ENCODE measurements at places on chromosomes 1 and 21.

- no peak for DNase-seq
Observed at GRCh38 chr1:39269791-39270342, 65.4 kb downstream of the MACF1 start.

GRCh38 chr21:37032293-37032692, 25.8 kb downstream of the RIPPLY3 start:
- DNase-seq: no peak

GRCh38 chr1:239722035-239722434, 335.7 kb downstream of the CHRM3 start:
- DNase-seq: no peak

DNA sequence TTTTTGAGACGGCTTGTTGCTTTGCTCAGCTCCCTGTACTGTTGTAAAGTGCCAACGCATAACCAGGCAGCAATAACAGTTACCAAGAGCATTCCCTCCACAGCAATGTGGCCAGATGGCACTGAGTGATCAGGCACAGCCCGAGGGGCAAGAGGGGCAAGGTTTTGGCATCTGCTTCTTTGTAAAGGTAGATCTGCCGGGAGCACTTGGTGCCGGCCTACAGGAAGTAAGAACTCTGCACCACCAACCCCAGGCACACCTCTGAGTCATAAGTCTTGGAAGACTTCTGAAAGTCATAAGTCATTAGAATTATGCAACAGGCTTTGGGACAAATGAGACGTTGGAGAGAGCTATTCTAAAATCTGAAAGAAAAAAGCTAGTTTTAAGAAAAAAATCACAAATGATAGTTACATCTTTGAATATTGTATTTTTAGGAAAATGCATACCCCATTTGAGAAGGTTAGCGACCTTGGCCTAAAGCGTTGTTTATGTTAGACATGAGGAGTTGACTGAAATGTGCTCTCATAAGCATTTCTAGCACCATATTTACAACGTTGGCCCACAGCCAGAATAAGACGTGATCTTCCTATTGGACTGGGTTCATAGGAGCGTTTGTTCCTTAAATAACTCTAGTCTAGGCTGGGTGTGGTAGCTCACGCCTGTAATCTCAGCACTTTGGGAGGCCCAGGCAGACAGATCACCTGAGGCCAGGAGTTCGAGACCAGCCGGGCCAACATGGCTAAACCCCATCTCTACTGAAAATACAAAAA, 37.7 kb upstream of the MAP10 start:
- DNase-seq: no peak

DNA sequence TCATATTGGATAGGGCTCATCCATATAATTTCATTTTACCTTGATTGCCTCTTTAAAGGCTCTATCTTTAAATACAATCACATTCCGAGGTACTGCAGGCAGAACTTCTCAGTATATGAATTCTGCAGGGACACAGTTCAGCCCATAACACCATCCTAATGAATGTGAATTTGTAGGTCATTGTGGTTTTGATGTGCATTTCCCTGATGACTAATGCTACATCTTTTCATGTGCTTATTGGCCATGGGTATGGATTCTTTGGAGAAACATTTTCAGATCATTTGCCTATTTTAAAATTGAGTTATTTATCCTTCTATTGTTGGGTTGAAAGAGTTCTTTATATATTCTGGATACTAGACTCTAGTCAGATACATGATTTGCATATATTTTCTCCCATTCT, 9.6 kb upstream of the RPS6KC1 start:
- no peak for DNase-seq

DNA sequence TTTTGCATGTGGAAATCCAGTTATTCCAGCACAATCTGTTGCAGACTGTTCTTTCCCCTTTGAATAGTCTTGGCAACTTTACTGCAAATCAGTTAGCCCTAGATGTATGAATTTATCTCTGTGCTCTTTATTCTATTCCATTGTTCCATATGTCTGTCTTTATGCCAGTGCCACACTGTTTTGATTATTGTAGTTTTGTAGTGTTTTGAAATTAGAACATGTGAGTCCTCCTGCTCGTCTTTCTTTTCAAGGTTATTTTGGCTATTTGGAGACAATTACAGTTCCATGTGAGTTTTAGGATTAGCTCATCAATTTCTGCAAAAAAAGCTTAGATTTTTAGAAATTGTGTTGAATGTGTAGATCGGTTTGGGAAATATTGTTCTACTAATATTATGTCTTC, 26.6 kb downstream of the WNT3A start:
- DNase-seq: no peak

DNA sequence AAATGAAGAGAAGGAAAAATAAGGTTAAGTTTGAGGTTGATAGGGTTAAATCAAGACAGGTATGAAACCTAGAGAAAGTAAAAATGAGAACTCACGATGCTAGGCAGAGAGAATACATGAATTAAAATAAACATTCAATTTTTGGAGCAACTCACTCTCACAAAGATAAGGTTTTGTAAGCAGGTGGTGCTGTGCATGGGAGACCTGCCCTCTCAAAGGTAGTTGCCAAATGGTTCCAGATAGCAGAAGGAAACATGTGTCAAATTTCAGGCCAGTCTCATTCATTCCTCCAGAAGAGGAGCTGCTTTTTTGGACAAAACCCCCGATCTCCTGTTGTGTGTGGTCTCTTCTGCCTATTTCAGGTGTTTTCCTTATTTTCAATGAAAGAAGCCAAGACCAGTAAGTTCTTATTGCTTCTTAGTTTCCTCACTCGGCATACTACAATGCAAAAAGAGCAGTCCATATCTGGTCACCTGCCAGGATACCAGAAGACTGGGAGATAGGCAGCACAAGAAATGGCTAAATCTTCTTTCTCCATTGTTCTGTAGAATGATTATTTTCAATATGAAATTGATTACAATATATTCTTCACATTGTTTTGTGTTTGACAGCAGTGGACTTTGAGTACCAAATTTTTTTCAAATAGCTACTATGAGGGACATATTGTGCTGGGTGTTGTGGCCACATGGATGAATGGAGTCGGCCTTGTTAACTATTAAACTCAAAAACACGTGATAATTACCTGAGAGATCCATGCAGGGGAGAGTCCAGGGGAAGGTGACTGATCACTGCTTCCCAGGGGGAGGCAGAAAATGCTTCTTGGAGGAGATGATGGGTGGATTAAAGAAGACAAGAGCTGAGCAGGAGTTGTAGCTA, 3.6 kb downstream of the CR1L start:
- DNase-seq: no peak

- no peak for DNase-seq
Observed at GRCh38 chr1:15429701-15430149, 8.5 kb upstream of the CTRC start.

- DNase-seq: peak; percentile 57
Observed at GRCh38 chr1:23590058-23590783, 30.9 kb upstream of the ID3 start.

DNA sequence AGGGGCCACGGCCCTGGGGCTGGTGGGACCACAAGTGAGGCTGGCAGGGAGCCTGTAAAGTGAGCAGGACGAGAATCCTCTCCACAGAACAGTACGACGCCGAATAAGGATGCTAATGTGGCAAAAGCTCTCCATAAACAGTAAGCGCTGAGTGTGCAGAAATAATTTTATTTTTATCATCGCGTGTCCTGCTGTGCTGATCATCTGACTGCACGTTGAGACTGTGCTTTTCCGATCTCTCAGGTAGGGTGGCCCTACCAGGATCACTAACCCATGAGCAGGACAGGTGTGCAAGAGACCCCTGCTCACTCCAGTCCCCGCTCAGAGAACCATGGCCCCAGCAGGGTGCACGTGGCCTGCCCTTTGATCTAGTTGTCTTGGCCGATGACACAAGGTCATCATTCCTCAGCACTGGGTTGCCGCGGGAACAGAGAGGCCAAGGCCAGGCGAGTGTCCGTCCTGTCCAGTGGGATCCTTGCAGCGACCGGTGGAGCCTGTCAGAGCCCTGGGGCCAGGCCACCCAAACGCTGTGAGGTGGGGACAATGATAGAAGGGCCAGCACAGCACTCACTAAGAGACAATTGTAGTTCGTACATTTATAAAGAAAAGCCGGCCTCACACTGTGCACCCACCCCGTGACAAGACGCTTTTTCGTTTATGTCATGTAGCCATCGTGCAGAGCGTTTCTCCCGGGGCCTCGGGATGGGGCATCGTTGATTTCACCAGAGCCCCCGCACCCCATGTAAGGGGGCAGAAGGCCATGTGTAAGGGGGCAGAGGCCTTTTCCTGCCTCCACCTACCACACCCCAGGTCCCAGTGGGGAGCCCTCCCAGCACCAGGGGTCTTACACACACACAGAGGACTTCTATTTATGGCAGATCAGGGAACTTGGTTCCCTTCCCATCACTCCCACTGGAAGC, 52.7 kb upstream of the ADARB1 start:
- DNase-seq: no peak

DNA sequence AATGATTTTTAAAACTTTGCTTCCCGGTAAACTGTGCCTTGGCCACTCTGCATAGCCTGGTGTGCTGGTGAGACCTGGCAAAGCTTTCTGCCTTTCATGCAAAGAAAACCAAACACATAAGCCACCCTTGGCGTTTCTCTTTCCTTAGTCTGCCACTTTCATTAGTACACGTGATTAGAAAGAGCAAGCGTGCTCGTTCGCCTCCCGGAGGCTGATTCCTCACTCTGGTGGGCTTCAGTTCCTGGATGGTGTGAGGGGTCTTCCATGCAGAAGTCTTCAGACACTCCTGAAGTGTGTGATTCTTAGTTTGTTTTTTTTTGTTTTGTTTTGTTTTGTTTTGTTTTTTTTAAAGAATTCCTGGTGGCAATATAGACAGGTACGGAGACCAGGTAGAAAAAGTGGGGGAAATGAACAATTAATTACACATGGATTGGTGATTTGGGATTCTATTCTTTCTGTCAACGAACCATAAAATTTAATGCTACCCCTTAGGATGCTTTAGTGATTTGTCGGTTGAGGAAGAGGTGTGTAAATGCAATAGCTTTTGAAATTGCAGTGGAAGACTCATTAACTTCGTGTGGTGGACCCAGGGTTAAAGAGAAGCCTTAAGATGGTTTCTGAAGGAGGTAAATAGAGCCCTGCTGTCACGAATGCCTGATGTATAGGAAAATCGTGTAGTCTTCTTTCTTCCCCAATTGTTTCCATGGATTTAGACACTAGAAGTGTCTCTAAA, 2.1 kb downstream of the GALNT2 start:
- DNase-seq: no peak

GRCh38 chr1:9452516-9453140, 86.6 kb upstream of the SLC25A33 start:
- DNase-seq: no peak

DNA sequence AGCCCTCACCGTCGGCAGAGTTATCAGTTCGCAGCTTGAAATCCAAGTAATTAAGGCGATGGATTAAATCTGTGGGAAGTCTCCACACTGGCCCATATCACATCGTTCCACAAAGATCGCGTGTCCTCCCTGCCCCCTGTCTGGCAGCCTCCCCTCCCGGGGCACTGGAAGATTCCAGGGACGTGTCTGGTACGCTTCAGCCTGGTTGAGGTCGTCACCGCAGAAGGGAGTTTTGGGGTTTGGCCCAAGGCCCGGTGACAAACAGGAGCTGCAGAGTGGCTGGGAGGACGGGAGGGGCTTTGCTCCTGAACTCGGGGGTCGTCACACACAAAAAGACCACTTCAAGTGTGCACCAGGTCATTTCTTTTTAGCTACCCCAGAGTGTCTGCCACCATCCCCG, 51.1 kb downstream of the PRDM16 start:
- no peak for DNase-seq

DNA sequence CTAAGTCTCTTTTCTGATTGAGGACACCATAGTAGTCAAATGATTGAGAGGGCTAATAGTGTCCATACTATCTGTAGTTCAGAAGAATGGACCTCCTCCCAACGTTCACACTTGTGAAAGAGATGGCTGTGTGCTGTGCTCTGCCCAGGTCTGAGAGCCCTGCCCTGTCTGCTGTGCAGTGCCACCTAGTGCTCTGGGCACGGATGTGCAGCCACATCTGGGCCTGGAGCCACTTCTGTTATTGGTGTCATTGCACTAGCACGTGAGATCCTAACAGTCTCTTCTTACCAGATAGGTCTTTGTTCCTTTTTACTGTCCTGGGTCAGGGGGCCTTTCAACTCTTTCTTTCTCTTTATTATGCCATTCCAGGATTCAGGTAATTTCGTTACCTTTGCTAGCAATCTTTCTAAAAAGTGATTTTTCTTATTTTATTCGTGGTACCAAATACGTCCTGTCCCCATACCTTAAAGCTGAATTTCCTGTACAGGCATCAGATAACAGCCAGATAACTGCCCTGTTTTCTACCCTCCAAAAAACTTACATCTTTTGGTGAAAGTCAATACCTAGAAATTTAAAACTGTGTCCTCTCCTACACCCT, 21.7 kb downstream of the INTS3 start:
- peak; percentile 79 for DNase-seq

DNA sequence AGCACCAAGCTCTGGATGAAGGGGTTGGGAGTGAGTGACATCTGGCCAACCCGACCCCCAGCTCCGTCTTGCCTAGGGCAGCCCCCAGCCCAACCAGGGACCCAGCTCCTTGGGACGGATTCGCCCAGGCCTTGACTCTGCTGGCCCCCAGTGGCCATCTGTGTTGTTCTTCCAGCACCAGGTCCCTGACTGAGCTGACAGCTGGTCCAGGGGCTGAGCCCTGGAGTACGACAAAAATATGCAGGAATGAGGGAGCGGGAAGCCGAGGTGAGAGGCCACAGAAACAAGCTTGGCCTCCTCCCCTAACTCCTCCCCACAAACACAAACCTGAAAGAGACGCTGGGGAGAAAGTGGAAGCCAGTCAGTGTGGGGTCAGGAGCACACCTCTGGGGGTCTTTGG, 55.0 kb upstream of the PAX7 start:
- peak; percentile 36 for DNase-seq

DNA sequence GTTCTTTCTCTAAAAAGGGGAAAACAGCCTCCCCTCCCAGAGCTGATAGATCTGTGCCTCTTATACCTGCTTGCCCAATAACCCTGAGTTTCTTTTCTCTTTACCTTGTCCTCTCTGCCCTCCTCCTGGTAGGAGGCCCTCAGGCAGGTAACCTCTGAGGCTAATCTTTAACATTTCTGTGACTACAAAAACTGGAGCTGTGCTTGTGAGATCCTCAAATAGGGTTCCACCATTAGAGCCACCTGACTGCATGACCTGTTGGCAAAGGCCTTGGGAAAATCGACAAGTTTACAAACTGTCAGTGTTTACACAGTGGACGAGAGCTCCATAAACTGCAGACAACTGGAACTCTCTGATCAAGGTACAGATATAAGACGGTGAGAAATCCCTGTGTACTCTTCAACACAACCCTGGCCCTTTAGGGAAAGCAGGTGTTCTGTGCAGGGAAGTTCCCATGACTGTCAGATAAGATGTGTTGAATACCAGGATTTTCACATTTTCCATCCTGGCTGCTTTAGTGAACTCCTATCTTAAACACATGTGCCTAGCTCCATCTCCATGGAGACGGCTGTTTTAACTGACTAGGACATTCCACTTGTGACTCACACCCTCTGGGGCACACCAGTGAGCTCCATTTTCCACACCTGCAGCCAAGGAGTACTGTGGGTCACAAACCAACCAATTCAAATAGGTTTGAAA, 38.3 kb downstream of the ECE1 start:
- DNase-seq: peak; percentile 56
